HEK293T (cell line): ENCODE measurements at places on chromosomes 2 and 18.
A peak's percentile ranks its signal among the peaks of the same experiment; 100 is the strongest.

- DNase-seq: no peak
These were observed 28.6 kb upstream of the VWC2L start for GRCh38 chr2:214382229-214382628.

DNA sequence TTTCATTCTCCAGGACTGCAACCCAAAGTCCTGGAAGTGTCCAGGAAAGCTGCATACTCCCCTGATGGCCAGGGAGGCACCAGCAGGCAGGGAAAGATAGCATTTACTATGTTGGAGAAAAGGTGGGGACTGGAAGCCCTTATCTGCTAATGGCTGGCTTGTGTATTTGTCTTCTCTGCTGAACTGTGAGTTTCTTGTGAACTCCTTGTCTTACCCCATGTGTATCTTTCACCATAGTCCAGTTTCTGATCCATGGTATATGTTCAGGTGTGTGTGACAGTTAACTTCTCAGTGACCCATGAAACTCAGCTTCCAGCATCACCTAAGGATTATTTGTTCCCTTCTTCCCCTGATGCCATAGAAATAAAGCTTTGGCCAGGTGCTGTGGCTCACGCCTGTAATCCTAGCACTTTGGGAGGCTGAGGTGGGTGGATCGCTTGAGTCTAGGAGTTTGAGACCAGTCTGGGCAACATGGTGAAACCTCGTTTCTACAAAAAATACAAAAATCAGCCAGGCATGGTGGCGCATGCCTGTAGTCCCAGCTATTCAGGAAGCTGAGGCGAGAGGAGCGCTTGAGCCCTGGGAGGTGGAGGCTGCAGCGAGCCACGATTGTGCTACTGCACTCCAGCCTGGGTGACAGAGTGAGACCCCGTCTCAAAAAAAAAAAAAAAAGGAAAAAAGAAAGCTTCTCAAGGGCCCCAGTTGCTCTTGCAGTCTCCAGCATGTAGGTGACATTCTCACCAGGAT is 112.8 kb upstream of the MAP4K3 start:
- DNase-seq: no peak

GRCh38 chr18:3261373-3262233 is at the start of gene MYL12B:
MYL12B (plus strand) TSS chr18:3262133; CDS start chr18:3272899, 10,766 bp downstream.
- peak; percentile 60 for DNase-seq

DNA sequence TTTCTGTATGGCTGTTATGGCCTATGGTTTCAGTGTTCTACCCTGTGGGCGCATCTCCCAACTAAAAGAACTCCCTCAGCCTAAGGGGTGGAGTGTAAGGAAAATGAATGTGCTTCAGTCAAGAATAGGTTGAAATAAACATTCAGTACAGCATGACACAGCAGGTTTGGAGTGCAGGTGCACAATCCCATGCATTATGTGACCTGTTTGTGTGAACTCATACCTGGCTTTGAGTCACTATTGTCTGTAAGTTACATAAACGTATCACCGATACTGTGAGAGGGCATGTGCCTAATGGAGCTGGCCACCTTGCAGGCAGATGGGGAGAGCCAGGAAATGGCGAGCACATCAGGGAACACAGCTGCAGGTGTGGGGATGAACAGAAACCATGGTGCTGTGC is 216.0 kb downstream of the DSEL start:
- no peak for DNase-seq

GRCh38 chr2:52107124-52107523 is 1075.2 kb upstream of the NRXN1 start:
- no peak for DNase-seq

DNA sequence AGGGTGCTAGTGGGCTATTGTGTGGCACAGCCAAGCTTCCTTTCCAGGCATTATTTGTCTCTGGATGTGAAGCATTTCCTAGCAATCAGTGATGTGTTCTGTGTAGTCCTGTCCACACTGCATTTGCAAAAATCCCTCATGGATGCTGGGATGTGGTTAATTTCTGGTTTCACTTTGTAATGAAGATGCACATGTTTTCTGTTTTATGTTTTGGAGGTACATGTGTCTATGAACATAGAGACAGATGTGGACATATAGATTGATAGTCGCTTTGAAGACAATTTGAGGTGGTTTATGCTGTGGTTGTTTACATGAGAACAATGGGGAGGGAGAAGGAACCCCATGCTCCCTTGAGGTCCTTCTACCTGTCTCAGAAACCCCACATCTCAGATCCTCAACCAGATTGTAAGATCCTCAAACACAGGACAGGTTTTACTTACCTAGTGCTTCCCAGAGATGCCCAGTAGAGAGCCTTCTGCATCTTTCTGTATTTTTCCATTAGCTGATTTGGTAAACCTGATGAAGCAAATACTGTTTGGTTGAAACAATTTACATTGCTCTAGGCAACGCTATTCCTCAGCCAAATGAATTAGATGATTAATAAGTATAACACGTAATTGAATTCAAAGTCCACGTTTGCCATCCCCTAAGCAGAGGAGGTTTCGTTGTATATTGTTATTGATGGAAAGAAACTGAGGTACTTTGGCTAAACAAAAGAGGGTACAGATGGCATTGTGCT is 204.4 kb downstream of the SPP2 start:
- no peak for DNase-seq

DNA sequence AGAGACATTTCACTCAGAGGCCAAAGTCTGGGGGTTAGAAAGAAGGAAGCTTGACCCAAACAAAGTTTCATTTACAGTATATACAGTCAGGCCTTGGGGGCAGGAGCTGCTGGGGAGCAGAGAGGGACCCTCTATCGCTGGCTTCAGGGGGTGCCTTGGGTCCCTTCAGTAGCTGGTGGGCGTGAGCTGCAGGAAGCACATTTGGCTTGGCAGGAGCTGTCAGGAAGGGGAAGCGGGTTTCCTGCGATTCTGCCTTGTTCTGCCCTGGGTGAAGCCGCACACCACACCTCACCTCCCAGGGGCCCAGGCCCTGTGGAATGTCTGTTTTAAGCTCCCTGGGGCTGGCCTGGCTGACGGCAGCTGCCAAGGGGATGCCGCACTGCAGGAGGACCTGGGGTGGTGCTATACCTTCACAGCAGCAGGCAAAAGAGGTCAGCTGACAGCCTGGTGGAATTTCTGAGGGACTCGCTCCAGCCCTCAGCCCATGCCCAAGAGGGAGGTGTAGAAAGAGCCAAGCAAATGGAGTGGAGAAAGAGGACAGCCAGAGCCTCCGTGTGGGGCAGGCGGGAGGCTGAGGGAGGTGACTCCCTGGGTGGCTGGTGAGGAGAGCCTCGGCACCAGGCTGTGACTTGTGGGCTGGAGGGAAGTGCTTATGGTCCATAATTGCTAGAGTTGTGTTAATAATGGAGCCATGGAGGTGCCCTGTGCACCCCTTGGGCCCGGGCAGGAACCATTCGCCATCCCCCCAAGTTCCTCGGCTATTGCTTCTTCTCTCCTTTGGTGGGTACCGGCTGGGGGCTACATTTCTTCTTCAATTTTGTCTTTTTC is 43.9 kb downstream of the PSD4 start:
- DNase-seq: no peak

DNA sequence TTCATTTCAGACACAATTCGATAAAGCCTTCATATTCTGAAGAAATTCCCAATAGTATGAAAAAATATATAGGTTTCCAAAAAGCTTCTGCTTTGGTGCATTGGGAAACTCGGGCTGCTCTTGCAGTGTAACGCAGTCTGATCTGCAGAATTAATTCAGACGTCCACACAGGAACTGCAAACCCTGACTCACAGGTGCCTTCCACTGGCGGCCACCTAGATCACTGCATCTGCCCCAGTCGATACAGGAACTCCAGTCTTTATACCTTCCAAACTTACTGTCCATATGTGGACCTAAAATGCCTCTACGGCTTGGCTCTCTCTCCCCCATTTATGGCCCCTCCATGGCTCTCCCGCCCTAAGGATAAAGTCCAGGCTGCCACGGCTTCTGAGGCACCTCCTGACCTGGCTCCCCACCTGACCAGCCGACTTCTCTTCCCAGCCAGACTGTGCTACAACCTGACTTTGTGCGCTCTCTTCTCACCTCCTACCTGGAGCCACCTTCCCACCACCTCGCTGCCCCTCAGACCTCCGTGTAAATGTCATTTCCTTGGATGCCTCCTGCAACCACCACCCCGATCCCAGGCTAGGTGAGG is 39.7 kb downstream of the L3MBTL4 start:
- no peak for DNase-seq

DNA sequence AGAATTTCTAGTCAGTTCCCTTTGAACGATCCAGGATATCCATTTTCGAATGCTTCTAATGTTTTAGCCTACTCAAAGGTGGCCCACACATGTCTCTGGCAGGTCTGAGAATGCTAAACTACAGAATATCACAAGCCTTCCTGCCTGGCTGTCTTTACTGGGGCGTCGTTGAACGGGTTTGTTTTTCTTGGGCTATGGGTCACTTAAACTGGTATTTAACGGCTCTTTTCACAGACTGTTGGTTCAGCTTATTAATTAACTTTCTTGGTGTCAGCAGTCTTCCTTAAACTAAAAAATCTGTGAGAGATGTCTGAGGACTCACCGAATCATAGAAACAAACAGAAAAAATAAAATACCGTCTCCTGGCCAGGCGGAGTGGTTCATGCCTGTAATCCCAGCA is 563.2 kb upstream of the NRP2 start:
- no peak for DNase-seq

DNA sequence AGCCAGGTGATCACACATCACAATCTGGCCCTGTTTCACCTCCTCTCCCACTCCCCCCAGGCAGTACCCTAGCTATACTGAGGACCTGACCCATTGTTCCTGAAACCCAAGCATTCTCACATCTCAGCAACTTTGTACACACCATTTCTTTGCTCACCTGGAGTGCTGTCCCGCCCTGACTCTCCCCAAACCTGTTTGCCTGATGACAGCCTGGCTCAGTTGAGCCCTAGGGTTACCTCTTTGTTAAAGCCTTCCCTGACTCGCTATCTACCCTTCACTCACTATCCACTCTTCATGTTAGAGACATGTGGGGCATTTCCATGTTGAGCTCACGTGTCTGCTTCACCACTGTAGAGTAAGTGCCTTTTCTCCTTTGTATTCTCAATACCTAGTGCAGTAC is 49.1 kb downstream of the GREB1L start:
- DNase-seq: no peak

- no peak for DNase-seq
These were observed 980 bp upstream of the PDE6D start for GRCh38 chr2:231781798-231782726.

DNA sequence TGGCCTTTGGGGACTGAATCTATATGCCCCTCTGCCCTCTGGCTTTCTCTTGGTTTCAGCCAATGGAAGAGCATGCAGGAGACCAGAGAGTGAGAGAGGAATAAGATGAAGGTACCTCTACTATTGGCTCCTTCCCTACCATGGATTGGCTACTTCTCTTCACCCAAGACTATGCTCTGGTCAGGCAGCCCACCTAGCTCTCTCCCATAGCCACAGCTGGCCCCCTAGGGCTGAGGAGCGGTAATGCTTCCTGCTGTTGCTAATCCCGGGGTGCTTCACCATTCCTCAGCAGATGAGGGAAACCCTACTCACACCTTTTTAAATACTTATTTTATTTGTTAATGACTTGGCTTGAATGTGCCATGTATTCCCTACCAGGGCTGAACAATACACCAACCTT is 142.4 kb downstream of the MREG start:
- peak; percentile 39 for DNase-seq

- DNase-seq: no peak
These were observed 63.6 kb downstream of the COX7A2L start for GRCh38 chr2:42297322-42297936.

- DNase-seq: no peak
These were observed 294.3 kb upstream of the ZNF804A start for GRCh38 chr2:184304006-184304405.

GRCh38 chr18:3935305-3935704 is 485.3 kb downstream of the TGIF1 start:
- DNase-seq: no peak

GRCh38 chr2:95001051-95001562 is 24.4 kb upstream of the MAL start:
- DNase-seq: no peak

- no peak for DNase-seq
These were observed 38.8 kb downstream of the CENPO start for GRCh38 chr2:24832073-24832461.

DNA sequence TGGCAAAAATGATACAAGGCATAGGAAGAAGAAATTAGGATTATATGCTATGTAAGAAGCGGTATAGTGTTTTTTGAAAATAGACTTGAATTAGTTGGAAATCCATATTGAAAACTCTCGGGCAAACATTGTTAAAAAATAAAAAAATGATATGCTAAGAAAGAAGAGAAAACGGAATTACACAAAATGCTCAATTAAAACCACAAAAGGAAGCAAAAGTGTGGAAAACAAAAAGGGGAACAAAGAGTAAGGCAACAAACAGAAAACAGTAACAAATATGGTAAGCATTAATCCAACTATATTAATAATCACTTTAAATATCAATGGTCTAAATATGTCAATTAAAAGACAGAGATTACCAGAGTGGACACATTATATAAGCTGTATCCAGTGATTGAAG is 58.4 kb downstream of the TXNL1 start:
- DNase-seq: no peak

GRCh38 chr2:127434515-127434914 is 16.3 kb downstream of the PROC start:
- no peak for DNase-seq

DNA sequence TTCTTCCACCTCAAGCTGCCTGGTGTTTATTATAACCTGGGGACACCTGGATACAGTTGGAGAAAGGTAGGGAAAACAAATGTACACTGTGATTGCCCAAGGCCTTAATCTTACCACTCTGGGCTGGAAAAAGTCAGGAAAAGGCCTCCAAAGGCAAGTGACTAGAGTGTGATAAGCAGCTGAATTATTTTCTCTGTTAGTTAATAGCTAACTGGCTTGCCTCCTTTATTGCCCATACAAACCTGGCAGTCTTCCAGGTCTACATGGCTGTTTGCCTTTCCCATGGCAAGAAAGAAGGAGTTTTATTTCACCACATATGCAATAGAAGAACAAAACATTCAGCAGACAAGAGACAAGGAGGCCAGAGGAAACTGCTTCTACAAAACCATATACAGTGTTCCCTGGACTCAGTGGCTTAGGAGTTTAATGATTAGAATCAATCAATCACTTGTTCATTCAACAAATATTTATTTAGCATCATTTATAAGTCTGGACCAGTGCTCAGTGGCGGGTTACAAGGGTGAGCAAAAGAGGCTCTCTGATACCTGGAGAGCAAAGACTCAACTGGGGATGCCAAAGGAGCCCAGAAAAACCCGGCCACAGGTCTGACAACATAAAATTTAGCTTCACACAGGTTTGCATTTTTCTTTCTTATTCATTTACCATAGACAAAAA is 27.5 kb upstream of the SUCLG1 start:
- DNase-seq: no peak

- no peak for DNase-seq
These were observed 11.0 kb downstream of the EIF5B start for GRCh38 chr2:99348173-99348572.
